Small intestine (tissue), 16 donors: ENCODE measurements at places on chromosomes 1 and 21. TPM values are rescaled to one million over a fixed set of nuclear protein-coding genes. Genes with fewer than 3 reads are reported as not detected.

Gene USH2A
- polyA plus RNA-seq = 0.07 TPM

- H3K4me1 ChIP-seq = no peaks in the 10 kb centered on the region
- H3K4me3 ChIP-seq = no peak overlapping the region
- H3K36me3 ChIP-seq = no peaks in the 10 kb centered on the region
These were observed 6.5 kb downstream of the KCNN3 start for GRCh38 chr1:154863315-154864174.

DNA sequence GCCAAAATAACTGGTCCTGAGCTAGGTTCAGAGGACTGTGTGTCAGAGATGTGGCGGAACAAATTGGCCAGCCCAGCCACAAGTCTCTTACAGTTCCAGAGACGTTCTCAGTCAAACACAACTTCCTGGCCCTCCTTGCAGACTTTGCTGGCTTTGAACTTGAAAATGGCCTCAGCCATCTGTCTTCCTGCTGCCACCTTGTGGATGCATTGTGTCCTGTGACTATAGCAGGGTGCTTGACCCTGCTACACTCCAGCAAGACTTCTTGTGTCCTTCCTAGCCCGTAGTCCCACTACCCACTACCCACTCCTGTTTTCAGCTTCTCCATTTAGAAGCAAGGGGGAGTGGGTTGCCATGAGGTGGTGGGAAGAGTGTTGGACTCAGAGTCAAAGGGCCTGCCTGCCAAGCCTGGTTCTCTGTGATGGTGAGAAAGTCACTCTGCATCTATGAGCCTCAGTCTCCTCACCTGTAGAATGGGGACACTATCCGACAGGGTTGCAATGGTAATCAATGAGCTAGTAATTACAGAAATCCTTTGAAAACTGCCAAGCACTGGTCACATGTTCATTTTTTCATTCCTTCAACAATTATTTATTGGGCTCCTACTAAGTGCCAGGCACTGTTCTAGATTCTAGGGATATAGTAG is 109.9 kb downstream of the IGSF21 start:
- H3K27me3 ChIP-seq = no peaks in the 10 kb centered on the region
- no peak overlapping the region for H3K27ac ChIP-seq
- H3K36me3 ChIP-seq = no peaks in the 10 kb centered on the region
- no peak overlapping the region for H3K4me3 ChIP-seq
- H3K4me1 ChIP-seq = no peaks in the 10 kb centered on the region

DNA sequence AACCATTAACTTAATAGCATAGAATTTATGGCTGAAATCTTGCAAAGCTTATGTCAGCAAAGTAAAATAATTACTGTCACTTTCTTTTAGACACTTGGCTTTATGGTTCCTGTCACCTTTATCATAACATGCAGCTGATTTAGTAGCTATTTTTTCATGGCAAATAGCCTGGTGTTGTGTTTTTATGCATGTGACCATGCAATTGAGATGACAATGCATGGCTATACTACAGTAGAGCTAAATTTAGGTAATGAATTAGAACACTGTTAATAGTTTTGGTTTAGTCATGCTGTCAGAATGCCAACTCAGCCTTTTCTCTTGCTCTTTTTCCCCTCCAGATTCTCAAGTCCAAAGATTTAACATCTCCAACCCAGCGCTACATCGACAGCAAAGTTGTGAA is 88.6 kb downstream of the TGFB2 start:
- H3K4me1 ChIP-seq = no peaks in the 10 kb centered on the region
- no peak overlapping the region for H3K27ac ChIP-seq
- no peaks in the 10 kb centered on the region for H3K36me3 ChIP-seq
- H3K27me3 ChIP-seq = no peaks in the 10 kb centered on the region
- DNase-seq = no peak
- no peak overlapping the region for H3K4me3 ChIP-seq

Gene FGR
- polyA plus RNA-seq = 1.6 TPM

- no peak overlapping the region for H3K27ac ChIP-seq
- no peaks in the 10 kb centered on the region for H3K4me1 ChIP-seq
- DNase-seq = no peak
- H3K27me3 ChIP-seq = peaks cover 3% of the 10 kb centered on the region
- no peak overlapping the region for H3K4me3 ChIP-seq
These were observed 48.5 kb upstream of the OLIG2 start for GRCh38 chr21:32977216-32977615.

GRCh38 chr21:17371450-17371849 is 141.4 kb upstream of the CXADR start:
- H3K36me3 ChIP-seq = no peaks in the 10 kb centered on the region
- no peaks in the 10 kb centered on the region for H3K27me3 ChIP-seq
- no peak overlapping the region for H3K27ac ChIP-seq
- DNase-seq = no peak
- no peaks in the 10 kb centered on the region for H3K4me1 ChIP-seq
- H3K4me3 ChIP-seq = no peak overlapping the region

GRCh38 chr1:203645996-203646395 is 19.4 kb downstream of the ATP2B4 start:
- H3K27ac ChIP-seq = no peak overlapping the region
- H3K4me3 ChIP-seq = no peak overlapping the region
- no peaks in the 10 kb centered on the region for H3K36me3 ChIP-seq
- H3K27me3 ChIP-seq = no peaks in the 10 kb centered on the region

GRCh38 chr1:86085741-86086409 is 70.7 kb downstream of the COL24A1 start:
- no peak overlapping the region for H3K4me3 ChIP-seq
- no peak for DNase-seq
- no peaks in the 10 kb centered on the region for H3K27me3 ChIP-seq

Gene CFAP74
- polyA plus RNA-seq = not detected

- peak; percentile 64 for DNase-seq
- no peak overlapping the region for H3K4me3 ChIP-seq
- H3K4me1 ChIP-seq = no peaks in the 10 kb centered on the region
- no peaks in the 10 kb centered on the region for H3K36me3 ChIP-seq
- H3K27ac ChIP-seq = no peak overlapping the region
These were observed 68.9 kb downstream of the DMAP1 start for GRCh38 chr1:44281962-44282703.

Gene RPS27
- polyA plus RNA-seq = 13,657 TPM

Gene CD101
- polyA plus RNA-seq = 1.6 TPM

Gene COL24A1
- polyA plus RNA-seq = 0.27 TPM

GRCh38 chr1:87327376-87328271 is 1.1 kb upstream of the LMO4 start:
- H3K4me1 ChIP-seq = peaks cover 3% of the 10 kb centered on the region
- no peaks in the 10 kb centered on the region for H3K27me3 ChIP-seq
- no peaks in the 10 kb centered on the region for H3K36me3 ChIP-seq
- H3K4me3 ChIP-seq = peak overlapping the region; percentile 80
- DNase-seq = no peak

DNA sequence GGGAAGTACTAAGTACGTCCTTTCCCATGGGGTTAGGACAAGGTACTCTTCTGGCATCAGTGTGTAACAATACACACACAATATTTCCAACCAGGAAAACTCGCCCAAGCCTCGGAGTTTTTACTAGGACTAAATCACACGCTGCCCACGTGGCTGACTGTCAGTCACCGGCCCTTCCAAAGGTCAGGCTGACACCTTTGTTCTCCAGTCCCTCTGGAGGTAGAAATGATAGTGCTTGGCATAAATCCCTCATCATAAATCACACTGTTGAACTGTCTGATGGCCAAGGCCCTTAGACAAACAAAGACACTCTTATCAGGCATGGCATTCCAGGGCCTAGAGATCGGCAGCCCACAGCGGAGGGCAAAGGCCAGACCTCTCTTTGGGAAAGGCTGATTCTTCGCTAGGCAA is 16.9 kb upstream of the SLAMF9 start:
- H3K36me3 ChIP-seq = peaks cover 4% of the 10 kb centered on the region
- H3K4me3 ChIP-seq = no peak overlapping the region
- DNase-seq = peak; percentile 98
- H3K4me1 ChIP-seq = peaks cover 49% of the 10 kb centered on the region
- no peaks in the 10 kb centered on the region for H3K27me3 ChIP-seq

- H3K27me3 ChIP-seq = peaks cover 33% of the 10 kb centered on the region
- no peak overlapping the region for H3K27ac ChIP-seq
- peak; percentile 7 for DNase-seq
- no peak overlapping the region for H3K4me3 ChIP-seq
- H3K36me3 ChIP-seq = no peaks in the 10 kb centered on the region
- H3K4me1 ChIP-seq = no peaks in the 10 kb centered on the region
These were observed 3.8 kb upstream of the SLC26A9 start for GRCh38 chr1:205947024-205947423.

Gene SPRR3
- polyA plus RNA-seq = 3.0 TPM

DNA sequence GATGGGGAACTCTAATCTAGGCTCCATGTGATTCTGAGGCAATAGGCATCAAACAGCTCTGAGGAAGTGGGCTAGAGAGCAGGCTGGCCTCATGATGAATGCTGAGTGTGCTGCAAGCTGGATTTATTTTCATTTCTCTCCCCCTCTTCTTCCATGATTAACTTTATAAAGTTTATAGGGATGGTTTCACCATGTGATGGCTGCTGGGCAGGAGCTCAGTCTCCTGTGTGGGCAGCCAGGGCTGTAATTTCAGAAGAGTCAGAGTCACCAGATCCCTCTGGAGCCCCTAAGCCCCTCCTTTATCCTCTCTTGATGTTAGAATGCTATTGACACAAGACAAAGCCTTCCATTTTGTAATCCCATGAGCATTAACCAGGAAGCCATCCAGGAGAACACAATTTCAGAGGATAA is 143.6 kb downstream of the CNIH3 start:
- no peak overlapping the region for H3K27ac ChIP-seq
- no peak overlapping the region for H3K4me3 ChIP-seq
- no peaks in the 10 kb centered on the region for H3K36me3 ChIP-seq
- H3K27me3 ChIP-seq = no peaks in the 10 kb centered on the region

Gene VHLL
- not detected for polyA plus RNA-seq

Gene TRIM58
- 0.37 TPM for polyA plus RNA-seq
